ENCODE measurements at places on chromosomes 12 and 14.
A peak's percentile ranks its signal among the peaks of the same experiment; 100 is the strongest.

DNA sequence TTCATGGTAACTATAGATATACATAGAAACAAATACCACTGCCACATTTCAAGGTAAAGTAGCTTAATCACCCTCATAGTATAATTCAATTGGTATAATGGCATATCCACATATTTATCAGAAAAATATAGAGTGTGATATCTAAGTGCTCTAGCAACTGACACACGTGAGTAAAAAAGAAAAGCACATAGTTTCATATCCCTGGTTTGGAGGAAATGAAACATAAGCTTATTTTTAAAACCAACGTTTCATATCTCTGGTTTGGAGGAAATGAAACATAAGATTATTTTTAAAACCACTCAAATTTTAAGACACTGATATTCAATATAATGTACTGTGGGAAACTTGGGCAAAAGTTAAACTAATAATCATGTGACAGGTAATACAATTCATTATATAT is 2.1 kb downstream of the OR6C70 start:
- DNase-seq = no peak

DNA sequence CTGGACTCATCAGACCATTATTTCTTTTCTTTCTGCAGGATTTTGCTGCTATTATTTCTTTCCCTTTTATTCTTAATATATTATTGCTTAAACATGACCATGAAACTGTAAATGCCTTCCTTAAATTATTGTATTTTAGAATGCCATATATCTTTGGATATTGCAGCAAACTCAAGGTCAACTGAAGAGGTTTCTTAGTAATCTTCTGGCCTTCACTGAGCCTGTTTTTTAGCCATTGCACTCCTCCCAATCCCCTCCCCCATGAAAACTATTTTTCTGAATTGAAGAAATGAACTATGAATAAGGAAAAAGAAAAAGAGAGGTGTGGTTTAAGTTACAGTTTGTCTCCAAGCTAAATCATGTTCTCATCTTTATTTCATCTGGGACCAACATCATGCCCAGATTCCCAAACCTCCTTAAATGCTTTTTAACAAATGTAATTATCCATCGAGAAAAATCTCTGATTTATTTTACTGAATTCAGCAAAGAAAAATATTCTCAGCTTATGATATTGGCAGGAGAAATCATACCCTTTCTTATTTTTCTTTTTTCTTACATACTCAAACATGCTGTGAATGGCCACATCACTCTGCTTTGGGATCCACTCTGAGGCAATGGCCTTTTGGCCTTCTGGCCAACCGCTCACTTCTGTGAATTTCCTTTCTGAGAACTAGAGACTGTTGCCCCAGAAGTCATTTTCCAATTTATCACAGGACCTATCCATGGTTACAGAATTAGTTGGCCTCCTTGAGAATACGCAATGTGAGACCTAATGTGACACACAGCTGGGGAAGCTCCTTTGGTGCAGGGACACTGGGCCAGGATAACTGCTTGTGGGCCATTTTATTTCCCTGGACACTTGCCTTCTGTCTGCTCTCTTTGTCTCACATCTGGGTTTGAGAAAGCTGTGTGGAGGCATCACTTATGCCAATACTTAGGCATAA is 50.9 kb downstream of the IGF1 start:
- DNase-seq = no peak

DNA sequence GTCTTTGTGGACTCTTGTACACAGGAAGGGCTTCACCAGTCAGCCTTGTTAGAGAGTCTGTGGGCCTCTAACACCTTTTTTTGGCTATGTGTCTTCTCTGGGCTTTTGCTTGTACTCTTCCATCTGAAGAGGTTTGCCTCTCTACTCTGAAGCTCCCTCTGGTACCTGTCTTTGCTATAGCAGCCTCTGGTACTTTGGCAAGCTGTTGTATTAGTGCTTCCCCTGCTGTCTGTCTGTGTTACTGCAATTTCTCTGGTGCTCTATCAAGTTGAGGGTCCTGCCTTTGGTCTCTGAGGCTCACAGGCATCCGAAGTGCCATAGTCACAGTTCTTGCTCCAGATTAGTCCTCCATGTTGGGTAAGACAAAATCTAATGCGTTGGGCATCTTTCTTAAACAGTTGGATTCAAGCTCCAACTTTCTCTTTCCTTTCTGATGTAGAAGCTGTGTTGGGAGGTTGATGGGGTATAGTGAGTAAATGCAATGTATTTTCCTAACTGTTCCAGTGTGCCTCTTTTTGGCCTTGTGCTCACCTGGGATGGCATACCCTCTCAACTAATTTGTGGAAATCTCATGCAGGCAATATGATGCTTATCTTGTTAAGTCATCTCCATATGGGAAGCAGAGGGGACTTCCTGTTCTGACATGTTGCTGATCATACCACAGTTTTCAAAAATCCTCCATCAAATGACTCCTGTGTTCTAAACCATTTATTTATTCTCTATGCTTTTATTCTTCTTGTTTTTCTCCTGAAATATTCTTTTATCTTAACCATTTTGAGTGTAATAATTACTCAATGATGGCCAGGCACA is 88.8 kb downstream of the ATF7IP start:
- DNase-seq = peak; percentile 36

DNA sequence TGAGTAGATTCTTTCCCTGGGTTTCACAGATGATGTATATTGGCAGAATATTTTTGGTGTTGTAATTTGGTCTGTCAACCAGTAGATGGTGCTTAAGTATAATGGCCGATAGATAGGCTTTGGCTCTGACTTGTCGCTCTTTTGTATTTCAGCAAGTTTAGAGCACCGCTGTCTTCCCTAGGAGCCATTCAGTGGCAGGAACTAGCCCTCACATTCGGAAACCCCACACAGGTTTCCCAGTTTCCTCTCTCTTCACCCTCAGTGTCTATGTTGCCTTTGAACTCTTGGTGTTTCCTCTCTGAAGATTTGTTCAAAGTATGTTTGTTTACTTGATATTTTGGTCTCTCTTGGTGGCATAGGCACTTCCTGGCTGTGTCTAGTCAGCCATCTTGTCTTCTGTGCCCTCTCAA is 102.2 kb downstream of the GPHN start:
- DNase-seq = no peak

DNA sequence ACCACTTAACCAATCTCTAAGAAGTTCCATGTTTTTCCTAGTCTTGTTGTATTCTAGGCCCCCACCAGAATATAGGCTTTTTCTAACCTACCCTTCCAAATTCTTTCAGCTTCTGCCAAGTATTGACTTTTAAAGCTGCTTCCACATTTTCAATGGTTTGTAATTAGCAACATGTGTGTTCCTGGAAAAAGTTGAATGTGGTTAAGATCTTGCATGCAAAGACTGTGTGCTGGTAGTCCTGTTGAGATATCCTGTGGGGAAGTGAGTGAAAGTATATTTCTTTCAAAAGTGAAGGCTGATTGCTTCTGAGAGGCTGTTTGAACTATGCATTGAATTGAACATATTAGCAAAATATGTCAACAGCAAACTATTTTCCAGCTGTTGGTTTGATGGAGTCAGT is 646 bp upstream of the OR6C4 start:
- no peak for DNase-seq

DNA sequence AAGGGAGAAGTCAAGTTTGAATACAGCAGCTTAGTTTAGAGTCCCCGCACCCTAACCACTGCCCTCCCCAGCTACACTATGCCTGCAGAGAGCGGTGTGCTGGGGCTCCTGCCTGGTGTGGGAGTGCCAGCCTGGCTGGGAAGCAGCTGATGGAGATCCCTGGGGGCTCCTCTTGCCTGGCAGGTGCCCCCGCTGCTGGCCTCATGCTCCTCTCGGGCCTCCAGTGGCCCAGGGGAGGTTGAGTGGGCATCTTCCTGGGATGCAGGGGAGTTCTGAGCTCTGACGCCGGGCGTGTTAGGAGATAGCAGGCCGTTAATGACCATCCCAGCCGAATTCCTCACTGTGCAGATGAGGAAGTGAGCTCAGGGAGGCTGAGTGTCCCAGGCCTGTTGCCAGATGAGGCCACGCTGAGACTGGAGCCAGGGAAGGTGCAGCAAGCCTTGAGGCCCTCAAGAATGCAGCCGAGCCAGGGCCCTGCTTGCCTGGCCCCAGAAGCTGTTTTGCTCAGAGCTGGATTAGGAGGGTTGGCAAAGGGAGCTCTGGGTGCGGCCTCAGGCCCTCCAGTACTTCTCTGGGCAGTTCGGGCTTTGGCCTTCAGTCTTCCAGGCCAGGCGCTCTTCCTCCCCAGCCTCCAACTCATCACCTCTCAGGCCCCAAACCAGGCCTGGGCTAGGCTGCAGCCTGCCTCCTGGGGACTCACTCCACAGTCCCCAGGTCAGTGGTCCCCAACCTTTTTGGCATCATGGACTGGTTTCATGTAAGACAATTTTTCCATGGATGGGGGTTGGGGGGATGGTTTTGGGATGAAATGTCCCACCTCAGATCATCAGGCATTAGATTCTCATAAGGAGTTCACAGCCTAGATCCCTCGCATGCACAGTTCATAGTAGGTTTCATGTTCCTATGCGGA is 6.6 kb upstream of the CYP46A1 start:
- no peak for DNase-seq

DNA sequence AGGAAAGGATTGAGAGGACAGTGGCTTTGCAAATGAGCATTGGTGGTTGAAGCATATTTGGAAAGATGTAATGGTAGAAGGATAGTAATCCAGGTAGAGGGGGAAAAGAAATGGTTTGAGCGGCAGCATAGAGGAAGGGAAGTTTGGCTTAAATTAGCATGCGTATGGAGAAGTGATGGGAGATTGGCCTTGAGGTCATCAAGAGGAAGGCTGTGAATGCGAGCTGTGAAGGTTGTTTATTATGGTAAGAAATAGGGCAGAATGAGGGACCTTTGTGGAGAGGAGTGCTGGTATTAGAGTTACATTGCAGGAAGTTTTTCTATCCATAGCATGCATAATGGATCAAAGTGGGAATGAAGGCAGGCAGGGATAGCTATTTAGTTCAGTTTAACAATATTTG is 162.1 kb downstream of the TMTC2 start:
- no peak for DNase-seq

DNA sequence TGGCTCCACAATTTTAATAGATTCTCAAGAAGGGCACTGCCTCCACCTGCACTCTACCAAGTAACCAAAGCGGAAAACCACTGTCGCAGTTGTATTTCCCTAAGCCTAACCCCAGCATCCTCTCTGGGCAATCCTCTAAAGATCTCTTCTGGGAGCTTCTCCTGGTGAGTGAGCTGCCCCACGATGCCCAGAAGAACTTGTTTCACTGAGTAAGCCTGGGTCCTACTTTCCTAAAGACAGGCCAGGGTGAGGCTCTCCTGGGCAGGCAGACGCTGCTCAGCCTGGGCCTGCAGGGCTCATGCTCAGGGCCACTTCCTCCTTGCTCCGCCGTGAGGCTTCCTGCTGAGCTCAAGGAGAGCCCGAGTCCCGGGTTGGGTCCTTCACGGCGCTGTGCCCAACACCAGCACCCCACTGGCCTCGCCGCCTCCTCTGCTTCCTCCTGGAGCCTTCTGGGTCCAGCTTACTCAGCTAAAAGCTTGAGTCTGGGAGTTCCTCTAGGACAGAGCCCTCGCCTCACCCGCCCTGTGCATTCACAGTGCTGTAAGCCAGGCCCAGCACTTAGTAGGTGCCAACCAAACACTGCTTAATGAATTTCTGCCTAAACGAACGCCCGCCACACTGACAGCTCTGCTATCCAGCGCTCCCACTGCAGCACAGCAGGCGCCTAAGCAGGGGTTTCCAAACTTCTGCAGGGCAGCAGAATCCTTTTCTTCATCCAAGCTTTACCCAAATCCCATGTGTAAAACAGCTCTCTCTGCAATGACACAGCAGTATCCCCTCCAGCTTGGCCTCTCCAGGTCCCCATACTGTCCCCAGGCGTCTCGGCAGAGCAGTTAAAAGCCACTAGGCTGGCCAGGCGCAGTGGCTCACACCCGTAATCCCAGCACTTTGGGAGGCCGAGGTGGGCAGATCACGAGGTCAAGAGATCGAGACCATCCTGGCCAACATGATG is 5.7 kb downstream of the RAB35 start:
- no peak for DNase-seq

GRCh38 chr12:7856516-7856915 is 16.2 kb downstream of the SLC2A14 start:
- DNase-seq = no peak

GRCh38 chr12:15855646-15856045 is 26.5 kb upstream of the STRAP start:
- DNase-seq = no peak

DNA sequence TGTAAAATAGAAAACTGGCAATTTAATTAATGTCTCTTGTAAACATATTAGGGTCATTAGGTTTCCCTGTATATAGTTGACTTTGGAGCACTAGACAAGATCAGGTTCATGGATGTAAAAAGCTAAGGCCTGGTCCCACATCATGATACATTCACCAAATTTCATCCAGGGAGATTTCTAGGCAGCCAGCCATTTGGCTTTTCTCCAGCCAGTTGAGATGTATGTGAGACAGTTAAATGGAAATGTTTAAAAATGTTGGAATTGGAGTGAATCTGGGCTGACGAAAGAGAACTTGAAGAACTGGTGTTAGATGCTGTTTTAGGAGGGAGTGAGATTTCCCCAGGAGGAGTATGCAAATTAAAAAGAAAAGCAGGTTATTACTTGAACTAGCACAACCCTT is 41.8 kb upstream of the CLEC14A start:
- DNase-seq = no peak

- no peak for DNase-seq
Observed at GRCh38 chr12:44403185-44403584, 472.9 kb downstream of the NELL2 start.

All from NCI-H1930 (cell line).